ENCODE measurements at places on chromosomes 16 and 17.
A peak's percentile ranks its signal among the peaks of the same experiment; 100 is the strongest.

DNA sequence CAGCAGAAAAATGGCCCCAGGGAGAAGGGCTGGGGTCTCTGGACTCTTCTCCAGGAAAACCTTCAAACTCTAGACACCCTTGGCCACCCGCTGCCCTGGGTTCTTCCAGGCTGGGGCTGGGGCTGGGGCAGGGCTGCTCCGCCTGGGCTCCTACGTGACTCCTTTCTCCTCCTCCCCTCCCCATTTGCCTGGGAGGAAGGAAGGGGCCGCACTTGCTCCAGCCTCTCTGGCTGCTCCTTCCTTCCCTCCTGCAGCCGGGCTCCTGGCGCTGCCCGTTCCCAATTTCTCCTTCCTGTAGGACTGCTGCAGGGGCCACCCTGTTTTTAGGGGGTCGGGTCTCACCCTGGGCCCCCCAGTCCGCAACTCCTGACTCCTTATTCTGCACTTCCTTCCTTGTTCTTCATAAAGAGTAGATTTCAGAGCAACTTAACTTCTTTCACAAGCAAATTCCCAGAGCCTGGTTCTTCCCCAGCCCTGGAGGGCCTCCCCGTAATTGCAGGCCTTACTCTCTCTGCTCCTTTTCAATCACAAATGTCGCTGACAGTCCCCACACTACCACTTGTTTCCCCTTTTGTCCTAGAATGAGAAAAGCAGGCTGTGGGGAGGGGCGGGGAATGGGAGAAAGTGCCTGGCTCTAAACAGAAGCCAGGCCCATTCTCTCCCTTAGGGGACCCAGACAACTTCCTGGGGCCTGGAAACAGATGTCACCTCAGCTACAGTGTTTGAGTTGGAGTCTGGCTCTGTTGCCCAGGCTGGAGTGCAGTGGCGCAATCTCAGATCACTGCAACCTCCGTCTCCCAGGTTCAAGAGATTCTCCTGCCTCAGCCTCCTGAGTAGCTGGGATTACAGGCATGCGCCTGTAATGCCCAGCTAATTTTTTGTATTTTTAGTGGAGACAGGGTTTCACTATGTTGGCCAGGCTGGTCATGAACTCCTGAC, 137.8 kb downstream of the ENGASE start:
- DNase-seq, result no peak
- peaks cover 76% of the 10 kb centered on the region for H3K27me3 ChIP-seq
- H3K27ac ChIP-seq, result no peak overlapping the region
- no peak overlapping the region for H3K4me3 ChIP-seq
- no peaks in the 10 kb centered on the region for H3K4me1 ChIP-seq
- H3K36me3 ChIP-seq, result no peaks in the 10 kb centered on the region

- H3K36me3 ChIP-seq, result no peaks in the 10 kb centered on the region
- H3K27ac ChIP-seq, result no peak overlapping the region
- H3K27me3 ChIP-seq, result no peaks in the 10 kb centered on the region
- no peaks in the 10 kb centered on the region for H3K4me1 ChIP-seq
Measured at GRCh38 chr16:31364421-31364820, 9.4 kb downstream of the ITGAX start.

DNA sequence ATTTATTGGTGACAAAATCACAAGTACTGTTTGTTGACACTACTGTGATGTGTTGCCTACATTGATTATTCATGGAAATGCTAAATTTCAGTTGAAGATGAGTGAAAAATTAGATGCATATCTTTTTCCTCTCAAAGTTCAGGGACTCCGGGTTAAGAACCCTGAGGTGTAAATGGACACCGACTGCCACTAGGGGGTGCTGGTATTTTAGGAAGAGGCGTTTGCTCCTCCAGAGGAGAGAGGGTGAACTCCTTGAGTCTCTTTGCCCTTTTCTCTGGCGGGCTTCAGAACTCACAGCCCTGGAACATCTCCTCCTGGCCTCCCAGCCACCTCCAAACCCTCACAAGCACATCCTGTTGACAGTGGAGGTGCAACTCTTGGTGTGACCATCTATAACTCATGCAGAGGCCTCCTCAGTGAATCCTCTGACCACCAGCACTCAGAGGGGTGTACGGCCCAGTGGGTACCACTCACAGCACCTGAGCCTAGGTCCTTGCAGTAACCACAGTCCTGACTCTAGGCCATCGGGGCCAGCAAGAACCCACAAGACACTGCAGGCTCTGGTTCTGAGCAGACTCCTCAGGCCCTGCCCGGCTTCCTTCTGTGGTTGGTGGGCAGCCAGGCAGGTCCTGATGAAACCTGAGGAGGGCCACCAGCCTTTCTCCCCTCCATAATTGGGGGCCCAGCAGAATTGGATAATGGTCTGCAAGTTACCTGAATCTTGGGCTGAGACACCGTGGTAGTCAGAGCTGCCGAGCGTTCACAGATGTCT, 26.2 kb upstream of the PIK3R5 start:
- H3K36me3 ChIP-seq, result no peaks in the 10 kb centered on the region
- no peak overlapping the region for H3K27ac ChIP-seq
- no peaks in the 10 kb centered on the region for H3K27me3 ChIP-seq

DNA sequence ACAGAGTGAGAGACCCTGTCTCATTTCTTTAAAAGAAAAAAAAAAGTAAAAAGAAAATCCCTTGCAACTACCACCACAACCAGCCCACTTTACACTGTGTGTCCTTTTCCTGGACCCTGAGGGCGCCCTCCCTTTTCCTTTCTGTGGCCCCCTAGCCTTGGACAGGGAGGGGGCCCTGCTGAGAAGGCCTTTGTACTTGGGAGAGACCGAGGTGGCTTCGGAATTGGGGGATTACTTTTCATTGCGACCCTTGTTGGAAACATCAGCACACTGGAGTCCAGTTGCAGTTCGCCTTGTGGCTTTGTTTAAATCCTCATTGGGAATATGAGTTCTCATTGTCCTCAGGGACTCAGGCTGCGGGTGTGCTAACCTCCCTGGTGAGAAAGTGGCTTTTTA, 9.4 kb upstream of the DNASE1 start:
- no peak for DNase-seq
- H3K27me3 ChIP-seq, result no peaks in the 10 kb centered on the region
- H3K27ac ChIP-seq, result no peak overlapping the region
- H3K4me1 ChIP-seq, result peaks cover 11% of the 10 kb centered on the region
- peaks cover 6% of the 10 kb centered on the region for H3K36me3 ChIP-seq
- H3K4me3 ChIP-seq, result no peak overlapping the region

DNA sequence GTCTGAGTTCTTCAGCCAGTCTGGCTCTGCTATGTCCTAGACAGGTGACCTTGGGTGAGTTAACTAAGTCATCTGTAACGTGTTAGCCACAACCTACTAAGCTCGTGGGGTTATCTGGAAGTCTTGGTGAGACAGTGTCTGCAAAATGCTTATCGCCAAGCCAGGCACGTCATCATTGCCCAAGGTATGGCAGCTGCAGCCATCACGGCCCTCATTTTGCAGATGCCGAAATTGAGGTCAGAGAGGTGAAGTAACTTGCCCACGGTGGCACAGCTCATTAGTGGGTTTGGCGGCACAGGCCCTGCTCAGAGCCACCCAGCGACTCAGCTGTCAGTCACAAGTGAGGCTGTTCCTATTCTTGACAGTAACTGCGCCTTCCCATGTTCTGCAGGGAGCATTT, 79.8 kb downstream of the CMIP start:
- H3K4me3 ChIP-seq, result no peak overlapping the region
- peaks cover 64% of the 10 kb centered on the region for H3K4me1 ChIP-seq
- peak overlapping the region; percentile 90 for H3K27ac ChIP-seq
- no peak for DNase-seq
- no peaks in the 10 kb centered on the region for H3K27me3 ChIP-seq

DNA sequence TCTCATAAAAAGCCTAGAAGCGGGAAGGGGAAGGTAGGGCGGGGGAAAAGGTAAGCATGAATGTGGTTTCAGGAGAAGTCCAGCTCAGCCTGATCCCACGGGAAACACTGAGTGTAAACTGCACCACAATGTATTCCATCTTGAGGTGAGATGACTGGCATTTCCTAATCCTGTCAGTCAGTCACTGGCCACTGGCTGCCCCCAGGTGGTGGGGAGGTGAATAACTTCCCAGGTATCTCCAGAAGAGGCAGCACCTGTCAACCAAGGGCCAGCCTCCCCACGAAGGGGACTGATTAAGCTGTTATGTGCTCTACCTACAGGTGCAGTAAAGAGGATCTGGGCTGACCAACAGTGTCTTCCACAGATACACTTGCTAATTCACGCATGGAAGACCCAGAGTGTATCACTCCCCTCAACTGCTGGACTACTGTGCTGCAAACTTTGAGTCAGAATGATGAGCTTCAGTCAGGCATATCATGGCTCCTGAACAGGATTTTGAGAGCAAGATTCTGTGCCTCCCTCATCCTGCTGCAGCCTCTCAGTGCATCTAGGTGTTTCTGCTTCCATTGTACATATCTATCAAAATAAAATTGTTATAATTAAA, 108.5 kb upstream of the CCL2 start:
- peak; percentile 13 for DNase-seq
- no peak overlapping the region for H3K27ac ChIP-seq
- no peaks in the 10 kb centered on the region for H3K4me1 ChIP-seq

- no peak for DNase-seq
- no peaks in the 10 kb centered on the region for H3K27me3 ChIP-seq
- H3K36me3 ChIP-seq, result no peaks in the 10 kb centered on the region
- H3K4me1 ChIP-seq, result no peaks in the 10 kb centered on the region
- no peak overlapping the region for H3K27ac ChIP-seq
- no peak overlapping the region for H3K4me3 ChIP-seq
Measured at GRCh38 chr17:54789101-54789880, 111.4 kb upstream of the TOM1L1 start.

GRCh38 chr17:75664099-75664549, 2.8 kb downstream of the RECQL5 start:
- no peaks in the 10 kb centered on the region for H3K27me3 ChIP-seq
- no peak for DNase-seq
- peaks cover 16% of the 10 kb centered on the region for H3K4me1 ChIP-seq

- no peak for DNase-seq
- H3K4me1 ChIP-seq, result no peaks in the 10 kb centered on the region
- H3K4me3 ChIP-seq, result no peak overlapping the region
- H3K27ac ChIP-seq, result no peak overlapping the region
Measured at GRCh38 chr16:77076839-77077238, 114.2 kb upstream of the MON1B start.

DNA sequence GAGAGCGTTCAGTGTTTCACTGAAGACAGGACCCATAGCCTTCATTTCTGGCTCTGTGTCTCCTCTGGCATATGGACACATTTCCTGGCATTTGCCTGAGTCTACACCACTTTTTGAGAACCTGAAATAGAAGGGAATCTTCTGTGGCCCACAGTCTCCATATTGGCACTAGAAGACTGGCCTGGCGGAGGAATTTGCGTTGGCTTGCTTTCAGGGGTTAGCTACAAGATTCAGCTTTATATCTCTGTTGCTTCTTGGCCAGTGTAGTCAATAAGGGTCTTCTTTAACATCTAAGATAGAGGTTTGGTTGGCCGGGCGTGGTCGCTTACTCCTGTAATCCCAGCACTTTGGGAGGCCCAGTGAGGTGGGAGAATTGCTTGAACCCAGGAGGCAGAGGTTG, 12.8 kb upstream of the CLEC18C start:
- H3K27me3 ChIP-seq, result no peaks in the 10 kb centered on the region
- H3K4me3 ChIP-seq, result no peak overlapping the region
- peaks cover 8% of the 10 kb centered on the region for H3K4me1 ChIP-seq
- no peak overlapping the region for H3K27ac ChIP-seq
- peaks cover 22% of the 10 kb centered on the region for H3K36me3 ChIP-seq
- DNase-seq, result no peak

DNA sequence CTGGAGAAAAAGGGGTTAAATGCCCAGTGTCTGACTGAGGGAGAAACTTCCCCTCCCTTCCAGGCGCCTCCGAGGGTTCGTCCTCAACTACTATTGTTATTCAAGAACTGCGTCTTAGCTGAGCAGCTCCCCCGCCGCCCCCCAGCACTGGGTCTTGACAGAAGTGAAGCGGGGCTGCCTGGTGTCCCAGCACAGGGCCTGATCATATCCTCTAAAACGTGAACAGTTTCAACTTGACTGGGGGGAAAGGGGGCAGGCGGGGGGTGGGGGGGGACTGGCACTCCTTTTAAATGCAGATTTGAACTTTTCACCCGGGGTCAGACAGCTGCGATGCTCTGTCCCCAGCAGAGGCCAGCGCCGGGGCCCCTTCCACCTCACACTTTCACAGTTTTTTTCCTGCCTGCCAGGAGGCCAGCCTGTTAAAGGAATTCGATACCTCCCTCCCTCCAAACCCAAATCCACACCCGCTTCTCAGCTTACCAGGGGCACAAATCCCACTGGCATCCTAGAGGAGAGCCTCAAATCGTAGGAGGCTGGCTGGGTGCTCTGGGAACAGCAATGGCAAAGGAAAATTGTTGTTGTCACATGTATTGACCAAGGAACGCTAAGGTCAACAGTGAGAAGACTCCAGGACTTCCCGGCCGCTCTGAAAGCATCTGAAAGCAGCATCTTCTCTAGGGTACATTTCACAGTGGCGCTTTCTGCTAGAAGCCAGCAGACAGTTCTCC, 14.5 kb downstream of the ZFHX3 start:
- no peaks in the 10 kb centered on the region for H3K36me3 ChIP-seq
- H3K27ac ChIP-seq, result no peak overlapping the region
- H3K4me3 ChIP-seq, result no peak overlapping the region

DNA sequence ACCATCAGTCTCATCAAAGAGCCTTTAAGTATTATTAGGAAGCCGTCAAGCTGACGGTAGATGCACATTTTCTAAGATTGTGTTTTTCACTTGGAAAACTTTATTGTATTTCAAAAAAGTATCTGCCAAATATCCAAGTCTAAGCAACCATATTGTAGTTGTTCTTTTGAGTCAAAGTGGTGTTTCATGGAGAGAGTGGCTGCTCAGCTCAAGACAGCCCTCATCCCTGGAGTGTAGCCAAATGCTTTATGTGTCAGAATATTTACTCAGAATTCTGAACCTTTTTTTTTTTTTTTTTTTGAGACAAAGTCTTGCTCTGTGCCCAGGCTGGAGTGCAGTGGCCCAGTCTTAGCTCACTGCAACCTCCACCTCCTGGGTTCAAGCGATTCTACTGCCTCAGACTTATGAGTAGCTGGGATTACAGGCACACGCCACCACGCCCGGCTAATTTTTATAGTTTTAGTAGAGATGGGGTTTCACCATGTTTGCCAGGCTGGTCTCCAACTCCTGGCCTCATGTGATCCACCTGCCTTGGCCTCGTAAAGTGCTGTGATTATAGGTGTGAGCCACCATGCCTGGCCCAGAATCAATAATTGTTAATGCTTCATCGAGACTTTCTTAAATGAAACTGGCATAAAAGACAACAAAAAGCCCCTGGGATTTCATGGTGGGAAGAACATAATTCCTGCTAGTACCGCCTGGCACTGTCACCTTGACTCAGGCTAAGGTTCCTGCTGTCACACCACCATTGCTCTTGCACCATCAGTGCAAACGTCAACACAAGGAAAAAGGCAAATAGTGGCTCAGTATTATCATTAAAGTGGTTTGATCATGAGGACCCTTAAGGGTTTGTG, 45.5 kb downstream of the PRKCA start:
- no peak overlapping the region for H3K4me3 ChIP-seq
- DNase-seq, result no peak
- peaks cover 19% of the 10 kb centered on the region for H3K4me1 ChIP-seq
- no peaks in the 10 kb centered on the region for H3K27me3 ChIP-seq
